ENCODE measurements at places on chromosomes 6 and 20. TPM values are rescaled to one million over a fixed set of nuclear protein-coding genes. Genes with fewer than 3 reads are reported as not detected.

Gene BANF2
- total RNA-seq: not detected

DNA sequence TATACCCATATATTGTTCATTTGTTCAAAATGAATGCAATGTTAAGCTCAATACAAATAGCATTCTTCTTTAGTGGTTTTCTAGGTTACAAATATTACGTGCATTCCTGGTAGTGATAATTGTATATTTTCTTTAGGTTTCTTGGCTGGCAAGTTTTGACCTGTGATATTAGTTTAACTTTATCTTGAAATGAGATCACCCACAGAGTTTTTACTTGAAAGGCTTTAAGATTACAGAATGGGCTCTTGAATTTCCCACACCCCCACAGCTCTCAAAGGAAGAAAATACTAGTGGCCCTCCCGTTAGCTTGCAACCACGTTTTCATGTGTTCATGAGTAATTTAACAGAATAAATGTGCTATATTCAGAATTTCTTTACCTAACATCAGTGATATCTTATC lies 1315.5 kb upstream of the GJE1 start:
- peaks cover 7% of the 10 kb centered on the region for H3K27me3 ChIP-seq
- H3K4me3 ChIP-seq: no peak overlapping the region
- no peak overlapping the region for H3K27ac ChIP-seq
- H3K36me3 ChIP-seq: no peaks in the 10 kb centered on the region
- DNase-seq: no peak

Gene GPX5
- total RNA-seq: not detected

- H3K27me3 ChIP-seq: no peaks in the 10 kb centered on the region
- no peak overlapping the region for H3K4me3 ChIP-seq
- H3K36me3 ChIP-seq: peaks cover 3% of the 10 kb centered on the region
Measured at GRCh38 chr6:134432036-134432435, 114.1 kb upstream of the SGK1 start.

DNA sequence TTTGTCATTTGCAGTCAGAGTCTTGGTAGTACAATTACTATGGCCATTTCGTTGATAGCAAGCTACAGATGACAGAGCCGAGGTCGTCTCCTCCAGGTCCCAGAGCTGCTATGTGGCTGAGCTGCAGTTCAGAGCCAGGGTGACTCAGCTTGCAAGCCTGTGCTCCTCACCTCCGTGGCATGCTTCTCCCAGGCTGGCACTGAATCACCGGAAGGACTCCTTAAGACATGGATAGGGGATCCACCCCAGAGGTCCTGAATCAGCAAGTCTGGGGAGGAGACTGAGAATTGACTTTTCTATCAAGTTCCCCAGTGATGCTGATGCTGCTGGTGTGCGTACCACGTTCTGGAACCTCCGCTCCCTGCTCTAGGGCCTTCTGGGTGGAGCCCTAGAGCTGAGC lies 291.2 kb downstream of the CDH26 start:
- no peak overlapping the region for H3K27ac ChIP-seq
- H3K36me3 ChIP-seq: no peaks in the 10 kb centered on the region
- DNase-seq: no peak
- no peak overlapping the region for H3K4me3 ChIP-seq

GRCh38 chr20:47453167-47453782 lies 48.4 kb upstream of the NCOA3 start:
- no peaks in the 10 kb centered on the region for H3K27me3 ChIP-seq
- H3K4me3 ChIP-seq: peak overlapping the region; percentile 13
- H3K27ac ChIP-seq: peak overlapping the region; percentile 75
- DNase-seq: peak; percentile 59
- H3K4me1 ChIP-seq: peaks cover 48% of the 10 kb centered on the region

GRCh38 chr6:13641315-13641714 lies 26.2 kb downstream of the NOL7 start:
- peaks cover 43% of the 10 kb centered on the region for H3K36me3 ChIP-seq
- H3K4me3 ChIP-seq: no peak overlapping the region
- H3K27me3 ChIP-seq: no peaks in the 10 kb centered on the region

Gene EYA4
- not detected for total RNA-seq

Gene PNLDC1
- total RNA-seq: 0.30 TPM

DNA sequence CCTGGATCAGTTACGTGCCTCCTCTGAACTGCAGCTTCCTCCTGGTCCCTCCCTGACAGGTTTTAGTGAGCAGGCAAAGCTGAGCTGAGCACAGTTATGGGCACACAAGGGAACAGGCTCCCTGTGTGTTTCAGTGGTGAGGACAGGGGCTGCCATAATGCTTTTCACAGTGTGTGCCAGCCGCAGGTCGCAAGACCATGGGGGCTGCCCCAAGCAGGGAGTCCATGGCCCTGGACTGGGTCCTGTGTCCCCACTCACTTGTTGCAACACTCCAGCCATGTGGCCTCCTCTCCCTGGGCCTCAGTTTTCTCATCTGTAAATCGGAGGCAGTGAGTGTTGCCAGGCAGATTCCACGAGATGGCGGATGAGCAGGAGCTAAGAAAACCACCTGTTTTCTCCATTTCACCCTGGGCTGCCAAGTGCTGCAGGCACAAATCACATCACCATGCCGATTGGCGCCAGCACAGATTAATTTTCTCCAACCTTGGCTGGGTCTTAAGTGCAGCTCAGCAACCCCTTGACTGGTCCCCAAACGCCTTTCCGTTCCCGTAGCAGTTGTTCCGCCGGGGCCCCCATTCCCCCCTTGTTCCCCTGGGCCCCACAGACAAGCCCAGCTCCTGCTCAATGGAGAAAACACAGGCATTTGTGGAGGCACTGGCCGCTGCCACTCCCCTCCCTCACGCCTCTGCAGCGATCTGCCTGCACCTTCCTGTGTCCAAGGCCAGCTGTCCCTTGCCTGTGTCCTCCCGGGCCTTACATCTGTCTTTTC lies 57.1 kb upstream of the NNAT start:
- H3K4me3 ChIP-seq: no peak overlapping the region
- no peak overlapping the region for H3K27ac ChIP-seq
- no peaks in the 10 kb centered on the region for H3K4me1 ChIP-seq
- no peaks in the 10 kb centered on the region for H3K36me3 ChIP-seq
- DNase-seq: no peak

Gene ZNF512B
- total RNA-seq: 21.4 TPM

DNA sequence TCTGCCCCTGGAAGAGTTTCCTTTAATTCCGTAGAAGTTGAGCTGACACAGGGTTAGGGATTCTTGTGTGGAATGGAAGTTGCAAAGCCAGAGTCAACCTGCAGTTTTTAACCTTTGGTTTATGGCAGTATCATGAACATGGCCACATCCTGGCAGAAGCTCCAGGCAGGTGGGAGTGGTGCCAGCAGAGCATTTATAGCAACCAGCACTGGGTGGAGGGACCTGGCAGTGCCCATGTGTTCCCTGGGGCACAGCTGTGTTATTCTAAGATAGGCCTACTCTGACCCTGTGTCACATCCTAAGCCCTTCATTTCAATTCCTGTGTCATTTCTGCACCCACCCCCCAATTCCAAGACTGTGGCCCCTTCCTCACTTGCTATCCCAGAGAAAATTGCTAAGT lies 26.1 kb upstream of the ZNF831 start:
- no peak overlapping the region for H3K4me3 ChIP-seq
- H3K27ac ChIP-seq: no peak overlapping the region
- no peak for DNase-seq
- peaks cover 6% of the 10 kb centered on the region for H3K27me3 ChIP-seq
- no peaks in the 10 kb centered on the region for H3K36me3 ChIP-seq

DNA sequence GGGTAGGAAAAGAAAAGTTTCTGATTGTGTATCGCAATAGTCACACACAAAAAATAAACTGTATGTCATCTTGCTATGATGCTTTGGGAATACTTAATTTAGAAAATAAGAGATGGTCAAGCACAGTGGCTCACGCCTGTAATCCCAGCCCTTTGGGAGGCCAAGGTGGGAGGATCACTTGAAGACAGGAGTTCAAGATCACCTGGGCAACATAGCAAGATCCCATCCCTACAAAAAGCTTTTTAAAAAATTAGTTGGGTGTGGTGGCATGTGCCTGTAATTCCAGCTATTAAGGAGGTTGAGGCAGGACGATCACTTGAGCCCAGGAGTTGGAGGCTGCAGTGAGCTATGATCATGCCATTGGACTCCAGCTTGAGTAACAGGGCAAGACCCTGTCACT lies 27.6 kb downstream of the MAP7 start:
- no peak overlapping the region for H3K27ac ChIP-seq
- H3K36me3 ChIP-seq: no peaks in the 10 kb centered on the region
- peaks cover 19% of the 10 kb centered on the region for H3K4me1 ChIP-seq
- peaks cover 5% of the 10 kb centered on the region for H3K27me3 ChIP-seq
- no peak for DNase-seq
- H3K4me3 ChIP-seq: no peak overlapping the region

DNA sequence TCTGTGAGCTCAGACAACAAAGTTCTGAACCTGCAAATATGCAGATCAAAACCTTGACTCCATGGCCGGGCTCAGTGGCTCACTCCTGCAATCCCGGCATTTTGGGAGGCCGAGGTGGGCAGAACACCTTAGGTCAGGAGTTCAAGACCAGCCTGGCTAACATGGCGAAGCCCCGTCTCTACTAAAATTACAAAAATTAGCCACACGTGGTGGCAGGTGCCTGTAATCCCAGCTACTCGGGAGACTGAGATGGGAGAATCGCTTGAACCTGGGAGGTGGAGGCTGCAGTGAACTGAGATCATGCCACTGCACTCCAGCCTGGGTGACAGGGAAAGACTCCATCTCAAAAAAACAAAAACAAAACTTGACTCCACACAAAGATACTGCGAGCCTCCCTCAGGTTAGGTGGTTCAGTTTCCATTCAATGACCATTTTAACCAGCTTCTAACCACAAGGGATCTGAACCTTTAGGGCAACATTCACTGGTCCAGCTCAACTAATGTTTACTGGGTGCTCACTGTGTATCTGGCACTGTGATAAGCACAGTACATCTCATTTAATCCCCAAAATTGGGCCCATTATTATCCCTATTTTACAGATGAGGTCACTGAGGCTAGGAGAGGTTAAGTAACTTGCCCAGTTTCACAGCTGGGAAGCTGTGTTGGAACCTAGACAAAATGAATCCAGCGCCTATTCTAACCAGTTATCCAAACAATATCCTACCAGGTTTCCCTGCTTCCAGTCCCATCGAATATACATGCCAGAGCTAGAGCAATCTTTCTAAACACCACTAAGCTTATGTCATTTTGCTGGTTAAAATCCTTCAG lies 1.8 kb downstream of the SNRPB start:
- peak overlapping the region; percentile 34 for H3K27ac ChIP-seq
- peaks cover 60% of the 10 kb centered on the region for H3K36me3 ChIP-seq
- no peaks in the 10 kb centered on the region for H3K27me3 ChIP-seq
- peaks cover 51% of the 10 kb centered on the region for H3K4me1 ChIP-seq
- peak overlapping the region; percentile 95 for H3K4me3 ChIP-seq
- DNase-seq: no peak

Gene PLN
- not detected for total RNA-seq

DNA sequence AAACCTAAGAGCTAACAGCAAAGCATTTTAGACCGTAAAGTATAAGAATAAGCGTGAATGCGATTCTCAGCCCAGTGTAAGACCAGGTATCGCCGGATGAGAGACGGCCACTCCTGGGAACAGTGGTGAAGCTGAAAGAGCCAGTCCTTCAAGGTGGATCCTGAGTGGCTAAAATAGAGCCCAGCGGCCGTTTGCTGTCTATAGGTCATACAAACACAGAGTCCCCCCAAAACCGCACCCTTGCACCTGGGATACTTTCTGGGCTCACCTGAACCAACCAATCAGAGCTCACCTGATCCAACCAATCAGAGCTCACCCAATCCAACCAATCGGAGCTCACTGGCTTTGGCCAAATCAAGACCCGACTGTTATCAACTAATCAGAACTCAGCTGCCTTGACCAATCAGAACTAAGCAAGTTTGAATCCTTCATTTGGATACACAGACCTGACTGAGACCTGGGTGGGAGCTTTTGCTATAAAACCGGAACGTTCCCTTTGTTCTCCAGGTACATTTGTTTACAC lies 248.2 kb downstream of the DLL1 start:
- no peak overlapping the region for H3K27ac ChIP-seq
- no peak for DNase-seq
- no peaks in the 10 kb centered on the region for H3K27me3 ChIP-seq
- H3K4me3 ChIP-seq: no peak overlapping the region

GRCh38 chr6:142323377-142323776 lies 21.6 kb downstream of the ADGRG6 start:
- H3K27ac ChIP-seq: no peak overlapping the region
- H3K27me3 ChIP-seq: peaks cover 9% of the 10 kb centered on the region
- DNase-seq: no peak
- H3K36me3 ChIP-seq: no peaks in the 10 kb centered on the region
- no peaks in the 10 kb centered on the region for H3K4me1 ChIP-seq

Gene CD83
- total RNA-seq: 8.7 TPM

DNA sequence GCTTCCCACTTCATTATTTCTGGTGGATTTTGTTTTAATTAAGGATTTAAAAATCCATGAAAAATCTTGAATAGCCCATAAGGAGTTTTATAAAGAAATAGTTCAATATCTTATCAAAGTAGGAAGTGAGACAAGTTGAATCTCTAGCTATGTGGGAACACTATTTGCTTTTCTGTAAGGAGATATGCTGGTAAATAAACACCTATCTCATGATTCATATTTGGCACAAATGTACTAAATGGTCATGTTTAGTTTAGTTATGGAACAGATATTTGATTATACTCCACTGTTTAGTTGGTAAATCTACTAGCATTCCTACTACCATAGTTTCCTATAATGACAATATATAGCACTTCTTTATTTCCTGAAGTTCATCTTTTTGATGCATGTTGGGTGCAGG lies 239.9 kb upstream of the CEP162 start:
- H3K27me3 ChIP-seq: no peaks in the 10 kb centered on the region
- DNase-seq: no peak
- H3K4me3 ChIP-seq: no peak overlapping the region
- no peaks in the 10 kb centered on the region for H3K4me1 ChIP-seq
